ENCODE measurements at places on chromosomes 4 and X.
A peak's percentile ranks its signal among the peaks of the same experiment; 100 is the strongest.

DNA sequence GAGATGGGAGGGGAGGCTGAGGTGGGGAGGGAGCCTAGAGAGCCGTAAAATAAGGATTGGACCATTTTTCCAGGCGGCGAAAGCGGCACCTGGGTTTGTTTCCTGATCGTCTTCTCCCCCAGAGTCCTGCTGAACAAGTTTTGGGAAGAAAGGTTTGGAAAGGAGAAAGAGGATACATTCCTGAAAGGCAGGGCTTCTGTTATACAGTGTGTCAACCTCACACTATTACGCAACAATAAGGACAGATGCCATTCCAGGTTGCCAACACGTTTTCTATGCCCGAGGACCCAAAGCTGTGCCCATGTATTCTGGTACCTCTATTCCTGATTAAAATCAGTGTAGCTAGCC, 658 bp downstream of the SCOC start:
- no peak for DNase-seq

GRCh38 chr4:14868426-14869395, 133.6 kb upstream of the CPEB2 start:
- no peak for DNase-seq

GRCh38 chr4:160319221-160319867, 1216.5 kb downstream of the RAPGEF2 start:
- DNase-seq = no peak

GRCh38 chr4:17447675-17448298, 64.1 kb downstream of the QDPR start:
- peak; percentile 63 for DNase-seq

GRCh38 chr4:138553001-138553845, 311.1 kb upstream of the SLC7A11 start:
- DNase-seq = no peak

- DNase-seq = no peak
Observed at GRCh38 chr4:1779588-1780382, 13.3 kb upstream of the FGFR3 start.

- no peak for DNase-seq
Observed at GRCh38 chrX:93422693-93423092, 250.7 kb downstream of the NAP1L3 start.

- no peak for DNase-seq
Observed at GRCh38 chrX:50456712-50457484, 13.7 kb downstream of the DGKK start.

GRCh38 chrX:152575331-152575730, 62.4 kb upstream of the GABRQ start:
- DNase-seq = no peak

DNA sequence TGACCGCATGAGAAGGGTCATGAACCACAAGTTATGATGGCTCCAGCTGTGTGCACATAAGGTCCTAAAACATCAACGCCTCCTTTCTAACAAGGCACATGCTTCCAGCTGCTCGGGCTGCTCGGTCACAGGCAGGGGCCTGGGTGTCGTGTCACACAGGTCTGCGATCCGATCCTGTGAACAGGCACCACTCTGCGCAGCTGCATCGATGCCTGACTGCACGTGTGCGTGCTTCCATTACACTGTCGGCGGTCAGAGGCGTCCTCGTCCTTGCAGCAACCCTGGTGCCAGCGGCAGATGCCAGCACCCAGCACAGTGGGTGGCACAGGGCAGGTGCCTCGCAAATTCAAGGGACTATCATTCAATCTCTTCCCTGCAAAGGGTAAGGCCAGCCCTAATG, 23.9 kb downstream of the ZFYVE28 start:
- no peak for DNase-seq

DNA sequence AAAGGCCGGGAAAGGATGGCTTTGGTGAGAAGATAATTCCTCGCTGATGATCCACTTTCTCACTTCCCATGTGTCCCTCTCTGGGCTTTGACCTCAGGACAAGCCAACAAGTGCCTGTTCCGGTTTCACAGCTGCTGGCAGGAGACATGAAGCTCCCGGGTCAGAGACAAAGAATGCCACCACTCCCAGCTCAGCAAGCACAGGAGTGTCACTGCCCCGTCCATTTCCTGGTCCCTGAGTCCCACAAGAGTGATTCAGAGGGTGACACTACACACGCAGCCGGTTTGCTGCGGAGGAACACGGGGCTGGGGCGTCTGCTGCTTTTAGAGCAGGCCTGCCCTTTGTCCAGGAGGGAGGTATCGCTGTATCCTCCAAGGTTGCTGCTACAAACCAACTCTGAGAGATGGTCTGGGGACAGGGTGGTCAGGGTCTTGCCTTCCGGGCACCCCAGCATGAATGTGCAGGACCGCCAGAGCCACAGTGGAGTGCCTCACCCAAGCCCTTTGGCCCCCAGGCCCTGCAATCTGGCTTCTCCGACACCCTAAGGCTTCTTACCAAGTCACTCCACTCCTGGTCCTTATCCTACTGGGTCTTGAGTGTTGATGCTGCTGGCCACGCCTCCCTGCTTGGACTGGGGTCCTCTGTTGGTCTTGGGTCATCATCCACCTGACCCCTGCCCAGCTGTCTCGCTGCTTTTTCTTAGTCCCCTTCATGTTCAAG, 49.5 kb downstream of the CPZ start:
- DNase-seq = no peak

DNA sequence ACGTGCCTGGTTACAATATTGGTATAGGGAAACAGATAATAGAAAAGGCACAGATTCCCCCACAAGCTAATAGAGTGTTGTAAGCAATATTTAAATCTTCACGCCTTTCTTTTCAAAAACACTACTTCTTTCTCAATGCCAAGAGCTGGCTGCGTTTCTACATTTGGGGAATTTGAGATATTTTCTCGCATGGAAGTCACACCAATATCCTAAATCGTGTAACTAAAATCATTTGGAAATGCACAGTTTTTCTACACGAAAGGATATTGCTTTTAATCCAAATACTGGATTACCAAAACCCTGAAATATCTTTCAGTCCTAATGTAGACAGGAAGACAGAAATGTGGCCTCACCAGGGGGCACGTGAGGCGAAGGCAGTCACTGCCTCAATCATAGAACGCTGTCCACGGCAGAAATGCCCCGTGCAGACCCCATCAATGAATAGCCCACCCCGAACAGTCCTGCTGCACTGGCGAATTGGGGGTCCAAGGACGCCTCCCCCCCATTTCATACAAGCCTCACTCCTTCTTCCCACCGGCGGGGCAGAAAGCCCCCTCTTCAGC, 106.6 kb downstream of the NSUN7 start:
- no peak for DNase-seq

GRCh38 chr4:89300060-89300459, 7.5 kb downstream of the GPRIN3 start:
- peak; percentile 30 for DNase-seq

DNA sequence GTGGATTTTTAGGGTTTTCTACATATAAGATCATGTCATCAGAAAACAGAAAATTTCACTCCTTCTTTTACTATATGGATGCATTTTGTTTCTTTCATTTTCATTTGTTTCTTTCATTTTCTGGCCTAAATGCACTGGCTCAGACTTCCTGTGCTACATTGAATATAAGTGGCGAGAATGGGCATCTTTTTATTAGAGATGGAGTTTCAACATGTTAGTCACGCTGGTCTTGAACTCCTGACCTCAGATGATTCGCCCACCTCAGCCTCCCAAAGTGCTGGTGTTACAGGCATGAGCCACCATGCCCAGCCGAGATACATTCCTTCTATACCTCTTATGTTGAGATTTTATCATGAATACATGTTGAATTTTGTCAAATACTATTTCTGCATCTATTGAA, 61.8 kb downstream of the BRWD3 start:
- DNase-seq = no peak

- DNase-seq = no peak
Observed at GRCh38 chr4:47219586-47219985, 188.2 kb downstream of the GABRB1 start.

DNA sequence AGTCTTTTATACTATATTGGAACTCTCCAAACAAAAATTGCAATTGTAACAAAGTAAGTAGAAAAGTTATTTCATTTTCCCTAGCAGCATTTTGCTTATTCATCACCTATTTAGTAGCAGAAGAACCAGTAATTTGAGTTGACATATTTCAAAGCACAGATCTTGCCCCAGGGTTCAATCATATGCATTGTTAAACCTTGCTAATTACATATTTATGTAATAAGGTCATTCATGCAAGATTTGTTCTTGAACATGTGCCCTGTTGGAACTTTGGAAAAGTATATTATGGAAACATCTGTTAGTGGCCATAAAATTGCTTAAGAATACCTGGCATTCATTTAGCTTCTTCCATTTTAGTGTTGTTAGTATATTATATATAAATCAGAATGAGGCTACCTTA, 191.7 kb downstream of the TLL1 start:
- no peak for DNase-seq

GRCh38 chrX:141936080-141936479, 32.4 kb downstream of the MAGEC1 start:
- DNase-seq = no peak

- DNase-seq = no peak
Observed at GRCh38 chrX:38271154-38271716, 50.6 kb upstream of the SRPX start.

- no peak for DNase-seq
Observed at GRCh38 chr4:76035799-76036380, at the start of gene CXCL11. Gene CXCL11 (minus strand): TSS chr4:76036070. CDS start chr4:76035987, 83 bp downstream.

DNA sequence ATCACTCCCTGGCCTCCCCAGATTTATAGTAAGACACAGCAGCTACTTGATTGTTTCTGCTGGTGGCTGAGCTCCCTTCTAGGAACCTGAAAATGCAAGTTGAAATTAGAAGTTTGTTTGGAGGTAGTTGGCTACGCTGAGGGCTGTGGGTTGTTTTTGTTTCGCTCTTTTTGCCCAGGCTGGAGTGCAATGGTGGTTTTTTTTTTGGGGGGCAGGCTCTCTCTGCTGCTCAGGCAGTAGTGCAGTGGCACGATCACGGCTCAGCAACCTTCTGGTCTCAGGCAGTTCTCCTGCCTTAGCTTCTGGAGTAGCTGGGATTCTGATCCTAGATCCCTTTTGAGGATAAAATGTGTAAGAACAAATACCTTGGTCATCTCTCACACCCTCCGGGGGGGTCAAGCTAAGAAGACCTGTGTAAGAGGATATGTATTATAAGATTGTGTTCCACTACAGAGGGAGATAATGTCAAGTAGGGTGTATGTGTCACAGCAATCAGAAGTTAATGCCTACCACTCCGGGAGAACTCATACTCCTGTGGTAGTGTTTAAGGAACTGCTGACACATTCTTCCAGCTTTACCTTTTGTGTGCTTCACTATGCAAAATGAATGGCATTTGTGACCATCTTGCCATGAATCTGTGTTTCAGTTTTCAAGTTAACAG, 9.7 kb downstream of the JADE1 start:
- DNase-seq = no peak

DNA sequence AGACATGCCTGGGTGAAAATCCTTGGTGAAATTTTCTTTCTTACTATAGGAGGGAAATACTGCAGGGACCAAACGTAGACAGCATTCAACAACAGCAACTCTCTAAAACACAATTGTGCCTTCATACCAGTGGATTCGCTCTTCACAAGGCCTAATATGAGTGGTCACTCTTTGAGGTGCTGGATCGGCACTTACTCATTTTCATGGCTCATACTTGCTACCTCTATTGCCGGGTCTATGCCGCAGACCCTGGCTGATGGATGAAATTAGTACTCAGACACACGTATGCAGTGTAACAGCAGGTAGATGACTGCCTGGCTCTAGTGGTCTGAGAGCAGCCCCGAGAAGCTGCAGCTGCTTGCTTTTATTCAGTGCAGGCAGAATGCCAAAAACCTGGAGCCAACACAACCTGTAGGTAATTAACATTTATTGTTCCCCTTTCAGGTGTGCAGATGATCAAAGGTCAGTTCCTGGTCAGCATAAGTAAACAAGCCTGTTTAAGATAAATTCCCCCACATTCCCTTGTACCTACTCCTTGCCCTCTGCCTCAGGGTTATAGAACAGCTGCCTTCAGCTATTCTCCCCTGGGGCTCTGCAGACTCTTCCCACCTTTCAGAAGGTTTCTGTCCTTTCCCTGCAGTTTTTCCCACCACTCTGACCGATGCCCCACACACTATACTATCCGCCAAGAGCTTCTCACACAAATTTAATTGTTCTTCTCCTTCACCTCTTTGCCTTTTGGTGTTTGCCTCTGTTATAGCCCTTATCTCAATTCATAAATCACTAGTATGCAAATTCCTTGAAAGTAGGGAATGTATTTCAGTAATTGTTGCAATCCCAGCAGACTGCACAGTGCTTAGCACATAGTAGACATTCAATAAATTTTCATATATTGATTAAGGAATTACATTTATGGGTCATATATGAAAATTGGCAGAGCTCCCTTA, 210.0 kb downstream of the SPANXN3 start:
- DNase-seq = no peak

DNA sequence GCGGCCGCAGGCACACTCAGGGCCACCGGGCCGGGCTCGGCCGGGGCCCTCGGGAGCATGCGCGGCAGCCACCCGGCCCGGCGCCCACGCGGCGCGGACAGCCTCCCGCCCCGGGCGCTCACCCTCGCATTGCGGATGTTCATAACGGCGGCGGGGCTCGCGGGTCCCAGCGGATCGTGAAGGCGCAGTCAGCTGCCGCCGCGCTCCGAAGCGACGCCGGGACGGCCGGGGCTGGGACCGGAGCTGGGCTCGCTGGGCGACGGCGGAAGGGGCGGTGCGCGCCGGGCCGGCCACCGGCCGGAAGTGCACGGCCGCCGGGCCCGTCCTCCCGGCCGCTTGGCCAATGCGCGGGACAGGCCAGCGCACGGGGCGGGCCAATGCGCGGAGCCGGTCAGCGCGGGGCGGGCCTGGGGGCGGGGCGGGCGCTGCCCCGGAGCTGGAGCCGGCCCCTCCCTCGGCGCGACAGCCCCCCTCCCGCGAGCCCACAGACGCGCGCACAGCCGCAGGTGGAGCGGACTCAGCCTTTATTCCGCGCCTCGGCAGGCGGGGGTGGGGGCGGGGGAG, at the start of gene NAA10:
Gene NAA10 (minus strand): TSS at position 276 of the 564 bp plus-strand sequence. CDS start 133 bp downstream, at position 143.
- peak; percentile 71 for DNase-seq

DNA sequence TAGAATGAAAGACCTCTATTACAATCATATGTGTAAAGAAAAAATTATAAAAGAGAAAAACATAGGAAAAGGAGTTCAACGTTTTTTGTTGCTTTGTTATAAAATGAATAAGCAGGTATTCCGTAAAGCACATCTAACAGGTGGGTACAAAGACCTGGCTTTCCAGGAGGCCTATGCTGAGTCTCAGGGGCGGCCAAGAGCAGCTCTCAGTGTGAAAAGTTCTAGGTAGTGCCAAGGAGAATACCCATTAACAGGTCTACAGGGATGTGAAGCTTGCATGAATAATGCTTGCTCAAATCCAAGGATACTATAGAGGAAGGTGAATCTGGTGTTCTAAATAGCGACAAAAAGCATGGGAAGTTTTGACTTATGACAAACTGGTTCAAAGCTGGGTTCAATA, 944.4 kb downstream of the PDHA2 start:
- no peak for DNase-seq

- no peak for DNase-seq
Observed at GRCh38 chrX:150150076-150150779, 211.9 kb upstream of the EOLA2 start.

DNA sequence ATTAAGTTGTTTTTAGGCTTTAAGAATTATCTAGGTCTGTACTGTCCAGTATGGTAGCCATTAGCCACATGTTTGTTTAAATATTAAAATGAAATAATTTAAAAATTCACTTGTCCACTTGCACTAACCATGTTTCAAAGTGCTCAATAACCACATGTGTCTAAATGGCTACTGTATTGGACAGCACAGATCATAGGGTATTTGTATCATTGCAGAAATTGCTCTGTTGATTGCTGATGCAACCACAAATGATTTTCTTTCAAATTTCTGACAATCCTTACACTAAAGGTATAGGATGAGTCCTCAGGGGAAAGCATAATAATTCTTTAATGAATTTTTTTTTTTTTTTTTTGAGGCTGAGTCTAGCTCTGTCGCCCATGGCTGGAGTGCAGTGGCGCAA, 84.9 kb downstream of the KDM6A start:
- no peak for DNase-seq

GRCh38 chr4:108559068-108559793, 61.1 kb upstream of the RPL34 start:
- no peak for DNase-seq

Measured in CD4-positive, alpha-beta T cell treated with Interleukin-10 for 1 hour (primary cell).